ENCODE measurements at places on chromosomes 11 and 22.

DNA sequence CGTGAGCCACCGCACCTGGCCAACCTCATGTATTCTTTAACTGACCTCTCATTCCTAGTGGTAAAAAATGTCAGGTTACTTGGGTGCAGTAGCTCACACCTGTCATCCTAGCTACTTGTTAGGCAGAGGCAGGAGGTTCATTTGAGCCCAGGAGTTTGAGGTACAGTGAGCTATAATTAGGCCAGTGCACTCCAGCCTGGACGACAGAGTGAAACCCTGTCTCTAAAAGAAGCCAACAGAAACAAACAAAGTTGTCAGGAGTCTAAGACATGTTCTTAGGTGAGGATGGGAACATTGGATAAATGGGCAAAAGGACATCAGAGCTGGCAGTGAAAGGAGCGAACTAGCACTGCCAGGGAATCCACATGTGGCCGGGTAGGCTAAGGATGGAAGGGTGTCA, 18.1 kb downstream of the MADD start:
- H3K36me3 ChIP-seq: peaks cover 53% of the 10 kb centered on the region
- DNase-seq: no peak
- H3K4me3 ChIP-seq: no peak overlapping the region

DNA sequence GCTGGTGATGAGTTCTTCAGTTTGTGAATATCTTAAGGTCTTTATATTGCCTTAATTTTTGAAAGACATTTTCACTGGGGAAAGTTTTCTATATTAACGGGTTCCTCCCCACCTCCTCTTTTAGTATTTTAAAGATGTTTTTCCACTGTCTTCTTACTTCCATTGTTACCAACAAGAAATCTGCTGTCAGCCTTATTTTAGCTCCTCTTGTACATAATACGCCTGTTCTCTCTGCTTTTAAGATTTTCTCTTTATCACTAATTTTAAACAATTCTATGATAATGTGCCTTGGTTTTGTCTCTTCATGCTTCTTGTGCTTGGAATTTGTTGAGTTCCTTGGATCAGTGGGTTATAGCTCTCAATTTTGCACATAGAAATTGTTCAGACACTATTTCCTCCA, 280.4 kb downstream of the DCDC1 start:
- no peak overlapping the region for H3K27ac ChIP-seq
- no peak overlapping the region for H3K4me3 ChIP-seq

- H3K27ac ChIP-seq: peak overlapping the region; percentile 65
- no peak overlapping the region for H3K4me3 ChIP-seq
- H3K36me3 ChIP-seq: no peaks in the 10 kb centered on the region
- no peaks in the 10 kb centered on the region for H3K27me3 ChIP-seq
- no peak for DNase-seq
Measured at GRCh38 chr11:126384449-126385070, 29.1 kb downstream of the ST3GAL4 start.

DNA sequence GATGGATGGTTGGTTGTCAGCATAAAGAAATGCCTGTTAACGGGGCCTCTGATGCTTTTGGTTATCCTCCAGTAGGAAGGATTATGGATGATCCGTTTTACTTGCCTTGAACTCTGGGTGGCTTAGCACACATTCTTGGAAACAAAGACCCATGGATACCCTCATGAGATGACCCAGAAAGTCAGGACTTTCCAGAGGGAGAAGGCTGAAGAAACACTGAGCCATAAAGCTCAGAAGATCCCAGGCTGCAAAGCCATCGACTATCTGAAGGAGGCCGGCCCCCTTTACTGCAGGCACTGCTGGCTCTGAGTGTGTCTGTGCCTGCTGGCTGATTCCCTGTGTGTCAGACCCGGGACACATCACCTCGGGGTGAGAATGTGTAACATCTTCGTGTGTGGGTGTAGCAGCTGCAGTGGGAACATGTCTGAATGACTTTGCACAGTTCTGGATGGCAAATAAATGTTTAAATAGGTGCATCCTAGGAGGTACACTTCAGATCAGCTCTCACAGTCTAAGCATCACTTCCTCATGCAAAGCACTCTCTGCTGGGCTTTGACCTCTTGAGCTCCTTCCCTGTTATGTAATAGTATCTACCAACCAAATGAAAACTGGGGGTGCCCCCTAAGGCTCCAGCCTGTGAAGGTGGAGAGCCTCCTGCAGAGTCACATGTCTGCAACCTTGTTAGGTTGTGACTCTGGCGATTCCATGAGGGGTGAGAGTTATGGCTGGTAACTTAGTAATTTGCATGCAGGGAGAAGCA, 1084.9 kb downstream of the TBC1D22A start:
- H3K27me3 ChIP-seq: no peaks in the 10 kb centered on the region
- DNase-seq: no peak
- peaks cover 4% of the 10 kb centered on the region for H3K4me1 ChIP-seq
- H3K27ac ChIP-seq: no peak overlapping the region
- no peak overlapping the region for H3K4me3 ChIP-seq

- DNase-seq: no peak
- no peak overlapping the region for H3K27ac ChIP-seq
- H3K4me3 ChIP-seq: no peak overlapping the region
- H3K36me3 ChIP-seq: no peaks in the 10 kb centered on the region
- no peaks in the 10 kb centered on the region for H3K4me1 ChIP-seq
Measured at GRCh38 chr11:75869661-75870455, 54.8 kb downstream of the UVRAG start.

DNA sequence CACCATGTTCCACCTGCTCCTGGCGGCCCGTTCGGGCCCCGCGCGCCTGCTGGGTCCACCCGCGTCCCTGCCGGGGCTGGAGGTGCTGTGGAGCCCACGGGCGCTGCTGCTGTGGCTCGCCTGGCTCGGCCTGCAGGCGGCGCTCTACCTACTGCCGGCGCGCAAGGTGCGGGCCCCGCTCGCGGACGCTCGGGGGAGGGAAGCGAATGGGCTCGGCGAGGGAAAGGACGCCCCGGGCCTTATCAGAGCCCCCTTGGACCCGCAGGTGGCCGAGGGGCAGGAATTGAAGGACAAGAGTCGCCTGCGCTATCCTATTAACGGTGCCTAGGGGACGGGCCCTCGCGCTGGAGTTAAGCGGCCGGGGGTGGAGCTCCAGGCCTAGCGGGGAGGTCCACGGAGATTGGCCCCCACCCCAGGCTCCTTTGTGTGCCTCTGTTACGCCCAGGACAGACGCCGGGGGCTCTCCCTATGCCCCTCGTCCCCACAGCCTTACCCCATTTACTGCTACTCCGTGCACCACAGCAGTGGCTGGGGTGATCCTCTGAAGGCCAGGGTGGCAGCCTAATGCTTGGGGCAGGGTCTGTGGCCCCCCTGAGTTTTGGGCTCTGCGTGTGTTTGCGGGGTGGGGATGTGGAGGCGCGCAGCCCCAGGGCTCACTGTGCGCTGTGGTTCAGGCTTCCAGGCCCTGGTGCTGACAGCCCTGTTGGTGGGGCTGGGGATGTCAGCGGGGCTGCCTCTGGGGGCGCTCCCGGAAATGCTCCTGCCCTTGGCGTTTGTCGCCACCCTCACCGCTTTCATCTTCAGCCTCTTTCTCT, 1.1 kb downstream of the TM7SF2 start:
- peak; percentile 60 for DNase-seq
- H3K27ac ChIP-seq: peak overlapping the region; percentile 45
- peaks cover 10% of the 10 kb centered on the region for H3K4me1 ChIP-seq
- no peaks in the 10 kb centered on the region for H3K27me3 ChIP-seq

DNA sequence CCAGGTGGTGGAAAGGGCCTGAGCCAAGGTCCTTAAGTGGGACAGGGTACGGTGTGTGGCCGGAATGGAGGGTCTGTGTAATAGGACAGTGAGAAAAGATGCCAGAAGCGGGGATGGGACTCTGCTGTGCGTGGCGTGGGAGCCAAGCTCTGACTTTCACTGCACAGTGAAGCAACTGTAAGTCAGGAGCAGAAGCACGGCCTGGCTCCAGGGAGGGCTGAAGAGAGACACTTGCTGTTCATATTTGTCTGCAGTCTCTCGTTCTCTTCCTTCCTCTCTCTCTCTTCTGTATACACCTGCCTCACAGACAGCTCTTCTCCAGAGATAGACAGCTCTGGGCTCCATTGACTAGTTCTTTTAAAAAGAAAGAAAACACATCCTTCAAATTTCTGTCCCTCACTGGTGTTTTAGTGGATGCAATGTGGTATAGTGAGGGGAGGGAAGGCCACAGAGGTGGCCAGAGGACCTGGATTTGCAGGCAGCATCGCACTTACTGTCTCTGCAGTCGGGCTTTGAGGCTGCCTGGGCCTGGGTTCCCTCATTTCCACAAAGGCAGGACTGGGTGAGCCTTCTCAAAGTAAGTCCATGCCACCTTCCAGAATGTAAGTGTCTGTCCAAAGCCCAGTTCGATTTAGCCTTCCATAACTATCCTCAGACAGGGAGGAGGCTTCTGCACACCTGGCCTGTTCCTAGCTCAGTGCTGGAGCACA, 2.1 kb downstream of the IL17RA start:
- no peaks in the 10 kb centered on the region for H3K36me3 ChIP-seq
- peak; percentile 10 for DNase-seq
- no peaks in the 10 kb centered on the region for H3K27me3 ChIP-seq
- H3K4me1 ChIP-seq: peaks cover 3% of the 10 kb centered on the region

- peaks cover 5% of the 10 kb centered on the region for H3K36me3 ChIP-seq
- H3K27ac ChIP-seq: no peak overlapping the region
- H3K4me1 ChIP-seq: peaks cover 11% of the 10 kb centered on the region
- H3K4me3 ChIP-seq: no peak overlapping the region
- H3K27me3 ChIP-seq: no peaks in the 10 kb centered on the region
Measured at GRCh38 chr22:50259302-50259701, 2.2 kb downstream of the MAPK12 start.

GRCh38 chr11:64870893-64871466, 7.4 kb downstream of the EHD1 start:
- no peak overlapping the region for H3K4me3 ChIP-seq
- H3K36me3 ChIP-seq: peaks cover 63% of the 10 kb centered on the region
- H3K27ac ChIP-seq: peak overlapping the region; percentile 99
- H3K27me3 ChIP-seq: no peaks in the 10 kb centered on the region

DNA sequence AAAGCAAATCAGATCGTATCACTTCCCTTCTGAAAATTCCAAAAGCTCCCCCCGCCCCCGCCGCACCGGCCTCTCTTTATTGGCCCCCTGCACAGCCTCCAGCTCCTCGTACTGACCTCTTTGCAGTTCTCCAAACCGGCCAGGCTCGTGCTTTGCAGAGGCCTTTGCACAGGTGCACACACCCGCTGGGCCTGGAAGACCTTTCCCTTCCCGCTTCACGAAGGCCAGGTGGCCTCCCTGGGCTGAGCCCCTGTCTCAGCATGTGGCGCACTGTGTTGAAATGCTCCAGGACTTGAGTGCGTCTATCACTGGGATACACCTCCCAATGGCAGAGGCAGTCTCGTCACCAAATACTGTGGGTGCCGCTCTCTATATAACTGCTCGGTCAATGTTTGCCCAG, 13.2 kb upstream of the ADA2 start:
- no peak for DNase-seq
- no peak overlapping the region for H3K4me3 ChIP-seq
- no peaks in the 10 kb centered on the region for H3K36me3 ChIP-seq
- no peaks in the 10 kb centered on the region for H3K27me3 ChIP-seq
- H3K4me1 ChIP-seq: no peaks in the 10 kb centered on the region

DNA sequence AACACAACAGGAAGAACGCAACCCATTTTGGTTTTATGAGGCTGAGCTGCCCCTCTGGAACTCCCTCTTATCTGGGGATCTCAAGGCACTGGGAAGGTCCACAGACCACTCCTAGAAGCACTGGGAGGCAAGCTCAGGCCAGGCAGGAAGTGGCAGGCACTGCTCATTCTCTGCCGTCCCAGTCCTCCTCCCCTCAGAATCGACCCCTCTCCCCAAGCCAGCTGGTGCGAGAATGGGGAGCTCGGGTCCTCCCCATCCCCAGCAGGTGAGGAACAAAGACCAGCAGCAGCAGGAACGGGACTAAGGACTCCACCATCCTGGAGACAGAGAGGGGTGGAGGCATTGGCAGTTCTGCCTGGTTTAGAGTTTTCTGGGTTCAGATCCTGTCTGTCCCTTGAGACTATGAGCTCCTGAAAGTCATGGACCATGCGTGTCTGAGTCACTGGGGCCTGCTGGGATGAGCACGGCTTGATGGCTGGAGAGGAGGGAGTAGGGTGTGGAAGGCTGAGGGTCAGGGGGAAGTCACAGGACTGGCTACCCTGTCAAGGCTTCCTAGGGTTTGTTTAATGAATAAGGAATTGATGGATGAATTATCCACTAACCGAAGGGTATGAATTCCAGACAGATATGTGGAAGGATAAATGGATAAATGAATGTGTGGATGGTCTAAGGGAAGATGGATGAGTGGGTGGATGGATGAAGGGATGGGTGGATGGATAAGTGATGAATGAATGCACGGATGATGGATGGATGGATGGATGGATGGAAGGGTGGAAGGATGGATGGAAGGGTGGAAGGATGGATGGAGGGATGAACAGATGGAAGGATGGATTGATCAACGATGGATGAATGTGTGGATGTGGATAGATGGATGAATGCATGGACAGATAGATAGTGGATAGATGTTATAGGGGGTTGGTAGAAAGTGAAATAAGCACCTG, 6.4 kb downstream of the MYEOV start:
- no peak for DNase-seq
- no peaks in the 10 kb centered on the region for H3K36me3 ChIP-seq
- H3K27me3 ChIP-seq: no peaks in the 10 kb centered on the region
- peak overlapping the region; percentile 96 for H3K27ac ChIP-seq
- no peak overlapping the region for H3K4me3 ChIP-seq

DNA sequence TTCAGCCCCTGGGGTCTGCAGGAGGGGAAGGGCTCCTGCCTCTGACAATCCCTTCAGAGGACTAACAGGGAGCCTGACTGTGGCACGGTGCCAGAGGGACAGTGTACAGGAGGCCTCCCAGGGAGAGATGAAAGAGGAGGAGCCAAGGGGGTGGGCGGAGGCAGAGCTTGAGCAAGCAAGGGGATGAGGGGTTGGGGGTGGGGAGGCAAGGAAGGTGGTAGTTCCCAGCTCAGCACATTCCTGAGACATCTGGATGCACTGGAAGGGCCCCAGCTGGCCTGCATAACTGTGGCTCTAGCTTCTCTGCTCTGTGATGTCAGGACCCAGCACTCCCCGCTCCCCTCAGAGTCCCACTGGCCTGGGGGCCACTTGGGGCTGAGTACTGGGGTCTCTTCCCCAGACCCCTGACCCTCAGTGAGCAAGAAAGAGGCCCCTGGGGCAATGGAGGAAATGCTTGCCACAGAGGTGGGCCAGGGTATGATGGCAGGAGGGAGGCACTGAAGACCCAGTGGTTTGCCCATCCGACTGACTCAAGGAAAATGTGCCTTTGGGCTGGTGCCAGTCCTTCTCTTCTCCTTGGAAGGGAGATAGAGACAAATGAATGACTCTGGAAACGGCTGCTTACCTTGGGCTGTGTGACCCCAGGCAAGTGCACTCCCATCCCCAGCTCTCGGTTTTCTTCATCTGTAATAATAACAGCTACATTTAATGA, 13.3 kb downstream of the CREB3L1 start:
- peak; percentile 88 for DNase-seq
- peaks cover 15% of the 10 kb centered on the region for H3K4me1 ChIP-seq
- H3K36me3 ChIP-seq: no peaks in the 10 kb centered on the region
